HCT116 (cell line): ENCODE measurements at places on chromosomes 12 and 14. TPM values are rescaled to one million over a fixed set of nuclear protein-coding genes. Genes with fewer than 3 reads are reported as not detected.
A peak's percentile ranks its signal among the peaks of the same experiment; 100 is the strongest.

Gene GRIP1
- total RNA-seq: not detected

Gene GUCY2C
- total RNA-seq: not detected

Gene LUM
- total RNA-seq: 0.69 TPM

Gene CABP1
- total RNA-seq: 0.84 TPM

Gene FGD4
- 7.7 TPM for total RNA-seq

- DNase-seq: no peak
These were observed 13.5 kb upstream of the FAM234B start for GRCh38 chr12:13030541-13031291.

- DNase-seq: no peak
These were observed 22.8 kb downstream of the LHX5 start for GRCh38 chr12:113448873-113449272.

DNA sequence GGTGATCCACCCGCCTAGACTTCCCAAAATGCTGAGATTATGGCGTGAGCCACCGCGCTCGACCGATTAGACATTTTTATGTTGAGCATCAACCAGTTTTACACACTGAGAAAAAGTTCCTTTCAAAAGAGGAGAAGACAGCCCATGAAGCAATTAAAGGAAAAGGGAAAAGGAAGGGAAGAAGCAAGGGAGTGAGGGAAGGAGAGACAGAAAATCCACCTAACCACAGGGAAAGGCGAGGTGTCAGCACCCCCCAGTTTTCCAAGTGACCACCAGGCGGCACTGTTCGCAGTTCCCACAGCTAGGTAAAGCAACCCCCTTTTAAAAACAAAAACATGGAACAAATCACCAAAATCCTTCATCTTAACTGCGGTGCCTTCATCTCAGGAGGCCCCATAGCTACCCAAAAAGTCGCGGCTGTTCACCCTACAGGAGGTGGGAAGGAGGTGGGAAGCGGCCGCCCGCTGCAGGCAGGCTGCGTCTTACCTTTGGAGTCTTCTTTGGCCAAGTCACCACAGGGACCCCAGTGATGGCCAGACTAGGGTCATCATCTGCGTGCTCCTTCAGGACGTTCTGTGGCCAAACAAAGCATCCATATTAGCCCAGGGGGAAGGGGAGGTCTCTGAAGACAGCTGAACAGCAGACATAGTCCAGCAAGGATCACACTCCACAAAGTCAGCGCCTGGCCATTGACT lies 86.6 kb downstream of the KDM2B start:
- DNase-seq: peak; percentile 8

DNA sequence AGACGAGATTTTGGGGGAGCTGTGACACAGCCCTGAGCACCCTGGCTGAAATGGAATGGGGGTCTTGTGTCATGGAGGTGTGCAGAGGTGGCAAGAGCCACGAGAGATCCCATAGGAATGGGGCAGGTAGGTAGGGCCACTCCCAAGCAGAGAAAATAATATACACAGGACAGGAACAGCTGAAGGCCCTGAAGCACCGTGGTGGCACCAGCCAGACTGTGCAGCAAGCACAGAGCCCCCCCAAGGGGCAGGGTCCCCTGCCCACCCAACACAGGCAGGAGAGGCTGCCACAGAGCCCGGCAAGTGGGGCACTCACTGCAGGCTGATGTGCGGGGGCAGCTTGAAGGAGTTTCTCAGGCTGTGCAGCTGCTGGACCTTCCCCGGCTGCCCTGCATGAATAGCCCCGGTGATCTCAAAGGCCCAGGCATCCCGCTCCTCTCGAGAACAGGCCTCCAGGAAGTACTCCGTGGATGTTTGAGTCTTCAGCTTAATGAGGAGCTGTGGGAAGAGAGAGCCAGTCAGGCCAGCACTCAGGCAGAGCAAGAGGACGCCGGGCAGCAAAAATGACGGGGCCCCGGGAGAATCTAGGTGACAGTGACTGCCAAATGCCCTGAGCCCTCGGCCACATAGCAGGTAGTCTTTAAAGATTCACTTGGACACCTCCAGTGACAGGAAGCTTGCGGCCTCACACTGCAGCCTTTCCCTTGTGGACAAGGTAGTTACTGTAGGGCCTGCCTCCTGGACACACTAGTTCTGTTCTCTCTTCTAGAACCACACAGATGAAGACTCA lies 16.7 kb downstream of the PLEK2 start:
- no peak for DNase-seq

DNA sequence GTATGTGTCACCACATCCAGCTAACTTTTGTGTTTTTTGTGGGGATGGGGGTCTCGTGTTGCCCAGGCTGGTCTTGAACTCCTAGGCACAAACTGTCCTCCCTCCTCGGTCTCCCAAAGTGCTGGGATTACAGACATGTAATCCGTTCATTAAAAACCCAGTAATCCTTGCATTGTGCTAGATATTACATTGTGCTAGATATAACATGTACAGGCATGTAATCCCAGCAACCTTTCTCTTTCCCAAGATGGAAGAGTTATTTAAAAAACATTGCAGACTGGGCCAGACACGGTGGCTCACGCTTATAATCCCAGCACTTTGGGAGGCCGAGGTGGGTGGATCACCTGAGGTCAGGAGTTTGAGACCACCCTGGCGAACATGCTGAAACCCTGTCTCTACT lies 19.7 kb downstream of the ELK3 start:
- no peak for DNase-seq

DNA sequence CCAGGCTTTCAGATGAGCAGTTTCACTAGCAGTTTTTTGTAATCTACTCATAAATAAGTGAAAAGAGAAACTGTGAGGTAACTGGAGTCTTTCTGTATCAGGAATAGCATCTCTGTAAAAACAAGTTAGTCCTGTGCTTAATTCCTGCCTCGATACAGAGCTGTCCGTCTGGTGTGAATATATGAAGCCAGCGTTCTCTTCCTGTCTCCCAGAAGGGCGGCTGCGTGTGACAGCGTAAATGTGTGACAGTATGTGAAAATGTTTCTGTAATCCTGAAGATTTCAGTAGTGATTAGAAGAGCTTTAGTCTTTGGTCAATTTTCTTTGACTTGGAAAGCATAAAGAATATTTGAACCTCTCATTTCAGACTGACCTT lies 150.3 kb downstream of the FBXL14 start:
- no peak for DNase-seq

- no peak for DNase-seq
These were observed 15.3 kb upstream of the BCL7A start for GRCh38 chr12:122006186-122006926.

GRCh38 chr14:47277703-47278102 lies 397.7 kb downstream of the MDGA2 start:
- no peak for DNase-seq

DNA sequence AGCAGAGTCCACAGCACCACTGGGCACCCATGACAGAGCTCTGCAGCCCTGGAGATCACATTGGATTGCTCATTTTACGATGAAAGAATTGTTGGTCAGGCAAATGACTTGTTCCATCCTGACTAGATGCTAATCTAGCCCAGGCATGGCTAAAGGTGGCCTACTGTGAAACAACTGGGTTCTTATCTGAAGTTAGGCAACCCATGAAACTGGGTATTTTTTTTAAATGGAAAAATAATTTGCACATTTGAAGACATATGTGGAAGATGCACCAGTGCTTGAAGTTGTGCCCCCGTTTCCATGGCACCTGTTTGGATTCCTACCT lies 8.3 kb downstream of the PYGL start:
- no peak for DNase-seq

- no peak for DNase-seq
These were observed 123.6 kb downstream of the SCN8A start for GRCh38 chr12:51714666-51715065.

DNA sequence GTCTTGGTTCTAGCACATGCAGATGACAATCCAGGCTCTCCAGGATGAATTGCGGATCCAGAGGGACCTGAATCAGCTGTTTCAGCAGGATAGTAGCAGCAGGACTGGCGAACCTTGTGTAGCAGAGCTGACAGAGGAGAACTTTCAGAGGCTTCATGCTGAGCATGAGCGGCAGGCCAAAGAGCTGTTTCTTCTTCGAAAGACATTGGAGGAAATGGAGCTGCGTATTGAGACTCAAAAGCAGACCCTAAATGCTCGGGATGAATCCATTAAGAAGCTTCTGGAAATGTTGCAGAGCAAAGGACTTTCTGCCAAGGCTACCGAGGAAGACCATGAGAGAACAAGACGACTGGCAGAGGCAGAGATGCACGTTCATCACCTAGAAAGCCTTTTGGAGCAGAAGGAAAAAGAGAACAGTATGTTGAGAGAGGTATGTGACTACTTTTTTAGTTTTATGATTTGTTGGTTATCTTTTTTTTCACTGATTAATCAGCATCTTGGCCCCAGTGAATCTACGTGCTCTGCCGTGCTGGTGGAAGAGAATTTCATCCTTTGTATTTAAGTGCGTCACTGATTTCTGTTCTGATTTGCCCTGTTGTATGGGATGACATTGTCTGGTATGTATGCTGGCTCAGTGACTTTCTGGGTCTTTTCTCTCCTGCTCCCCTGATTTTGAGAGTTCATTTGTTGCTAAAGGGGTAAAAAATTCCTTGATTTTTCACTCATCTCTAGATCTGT lies 92.3 kb downstream of the ERC1 start:
- no peak for DNase-seq
